ENCODE measurements at places on chromosomes 3 and 15.
A peak's percentile ranks its signal among the peaks of the same experiment; 100 is the strongest.

- peak; percentile 83 for DNase-seq
Observed at GRCh38 chr3:197749601-197750395, at the start of gene FYTTD1. TSS of gene FYTTD1 (plus strand) at chr3:197749883. CDS start at chr3:197749972, 89 bp downstream.

DNA sequence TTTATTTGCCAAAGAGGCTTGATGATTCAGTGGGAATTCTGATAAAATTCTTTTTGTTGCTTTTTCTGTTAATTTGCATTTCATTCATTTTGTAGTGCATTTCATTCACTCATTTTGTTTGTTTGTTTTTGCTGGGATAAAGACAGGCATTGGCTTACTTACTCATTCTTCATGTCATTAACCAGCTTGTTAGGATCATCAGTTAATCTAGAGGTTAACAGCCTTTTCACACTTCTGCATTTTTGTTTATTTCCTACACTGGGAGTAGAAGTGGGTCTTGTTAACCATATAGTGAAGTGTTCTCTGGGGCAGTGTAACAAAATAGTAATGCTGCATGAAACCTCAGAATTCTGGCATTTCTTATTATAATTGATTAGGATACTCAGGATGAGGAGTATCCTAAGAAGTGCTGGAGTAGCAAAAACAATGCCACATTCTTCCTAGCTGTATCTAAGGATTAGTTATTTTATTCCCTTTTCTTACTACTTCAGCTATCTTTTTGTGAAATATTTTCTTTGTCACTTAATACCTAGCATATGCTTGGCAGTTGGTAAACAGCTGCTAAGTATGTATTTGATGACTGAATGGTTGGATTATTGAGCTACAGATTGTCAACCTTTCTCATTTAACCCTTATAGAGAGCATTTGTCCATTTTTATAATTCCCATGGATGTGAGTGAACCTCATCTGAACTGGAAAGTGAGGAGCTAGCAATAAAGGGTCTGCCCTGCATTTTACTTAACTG is 135.7 kb upstream of the LRRFIP2 start:
- DNase-seq, result no peak

DNA sequence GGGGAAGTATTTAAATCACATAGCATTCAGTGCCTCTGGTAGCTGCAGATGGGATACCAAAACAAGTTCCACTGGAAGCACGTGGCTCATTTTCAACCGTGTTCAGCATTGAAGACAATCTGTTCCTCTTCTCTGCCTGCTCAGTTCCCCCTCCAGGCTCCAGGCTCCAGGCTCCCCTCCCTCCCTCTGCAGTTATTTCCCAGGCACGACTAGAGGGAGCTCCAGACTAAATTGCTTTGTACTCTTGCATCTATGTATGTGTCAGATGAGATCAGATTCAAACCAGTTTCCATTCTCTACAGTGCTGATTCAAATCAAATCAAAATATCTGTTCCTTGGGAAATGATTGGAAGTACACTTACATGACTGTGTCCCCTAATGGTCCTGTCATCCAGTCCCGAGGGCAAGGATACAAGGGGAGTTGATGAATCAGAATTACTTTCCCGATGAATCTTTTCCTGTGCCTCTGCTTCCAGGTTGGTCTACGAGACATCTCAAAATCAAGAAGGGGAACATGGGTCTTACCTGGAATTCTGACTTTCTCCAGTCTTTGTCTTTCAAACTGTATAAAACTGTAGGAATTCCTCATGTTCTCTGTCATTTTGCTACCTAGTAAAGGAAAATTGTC is 600.5 kb downstream of the EDEM1 start:
- no peak for DNase-seq

- DNase-seq, result no peak
Observed at GRCh38 chr3:61134532-61134931, 116.7 kb downstream of the FHIT start.

DNA sequence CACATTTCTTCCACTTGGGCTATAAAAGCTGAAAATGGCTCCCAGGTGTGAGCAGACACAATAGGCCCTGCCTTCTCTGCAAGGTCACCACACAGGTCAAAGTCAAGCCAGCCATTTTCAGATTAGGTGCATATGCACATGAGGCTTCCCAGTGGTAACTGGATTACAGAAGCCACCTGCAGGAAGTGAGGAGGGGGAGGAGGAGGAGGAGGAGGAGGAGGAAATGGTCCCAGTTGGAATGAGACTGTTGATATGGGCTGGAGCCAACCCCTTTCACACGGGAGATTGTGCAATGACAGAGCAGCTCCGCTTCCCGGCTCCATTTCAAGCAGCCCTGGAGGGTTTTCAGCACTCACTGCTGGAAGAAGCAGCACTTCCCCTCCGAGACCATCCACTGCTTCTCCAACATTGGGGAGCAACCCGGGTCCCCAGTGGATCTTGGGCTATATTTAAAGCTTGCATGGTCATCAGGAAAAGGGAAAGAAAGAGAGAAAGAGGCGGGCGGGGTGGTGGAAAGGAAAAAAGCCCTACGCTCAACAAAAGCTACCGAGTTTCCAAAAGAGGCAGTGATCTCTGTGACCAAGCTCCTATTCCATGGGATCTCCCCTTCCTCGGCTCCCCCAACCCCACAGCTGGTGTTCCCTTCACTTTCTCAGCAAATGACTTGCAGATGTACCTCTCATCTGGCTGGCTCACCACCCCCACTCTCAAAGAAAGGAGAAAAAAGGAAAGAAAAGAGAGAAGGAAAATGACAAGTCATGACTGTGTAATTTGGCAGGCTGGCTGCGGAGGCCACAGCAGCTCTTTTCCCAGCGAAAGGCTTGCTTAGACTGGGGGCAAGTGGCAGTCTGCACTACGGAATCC is 58.3 kb downstream of the LRIG1 start:
- DNase-seq, result no peak

DNA sequence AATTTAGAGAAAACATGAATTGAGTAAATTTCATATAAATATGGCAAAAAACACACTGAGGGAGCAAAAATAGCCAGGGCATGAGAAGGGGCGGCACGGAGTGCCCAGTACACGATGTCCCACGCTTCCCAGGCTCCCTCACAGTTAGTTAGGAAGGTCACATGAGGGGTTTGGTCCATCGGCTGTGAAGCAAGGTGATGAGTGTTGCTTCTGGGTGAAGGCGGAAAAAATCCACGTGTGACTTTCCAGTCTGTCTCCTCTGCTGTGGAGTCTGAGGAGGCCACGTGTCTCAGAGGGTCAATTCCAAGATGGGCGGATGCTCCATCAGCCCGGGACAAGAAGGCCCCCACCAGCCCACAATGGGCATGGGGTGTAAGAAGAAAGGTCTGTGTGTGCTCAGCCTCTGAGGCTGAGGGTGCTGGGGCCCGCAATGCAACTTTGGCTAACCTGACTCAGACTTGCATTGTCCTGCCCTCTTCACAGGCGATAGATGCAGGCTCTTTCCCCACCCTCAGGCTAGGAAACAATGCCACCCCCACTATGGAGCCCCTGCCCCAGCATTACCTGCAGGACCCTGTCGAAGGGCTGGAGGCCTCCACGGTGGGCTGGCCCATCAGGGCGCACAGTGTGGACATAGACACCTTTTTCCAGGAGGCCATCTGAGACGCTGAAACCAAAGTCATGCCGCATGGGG is 45.7 kb downstream of the GRIP2 start:
- no peak for DNase-seq

GRCh38 chr15:68518046-68518445 is 60.7 kb upstream of the CORO2B start:
- DNase-seq, result no peak

DNA sequence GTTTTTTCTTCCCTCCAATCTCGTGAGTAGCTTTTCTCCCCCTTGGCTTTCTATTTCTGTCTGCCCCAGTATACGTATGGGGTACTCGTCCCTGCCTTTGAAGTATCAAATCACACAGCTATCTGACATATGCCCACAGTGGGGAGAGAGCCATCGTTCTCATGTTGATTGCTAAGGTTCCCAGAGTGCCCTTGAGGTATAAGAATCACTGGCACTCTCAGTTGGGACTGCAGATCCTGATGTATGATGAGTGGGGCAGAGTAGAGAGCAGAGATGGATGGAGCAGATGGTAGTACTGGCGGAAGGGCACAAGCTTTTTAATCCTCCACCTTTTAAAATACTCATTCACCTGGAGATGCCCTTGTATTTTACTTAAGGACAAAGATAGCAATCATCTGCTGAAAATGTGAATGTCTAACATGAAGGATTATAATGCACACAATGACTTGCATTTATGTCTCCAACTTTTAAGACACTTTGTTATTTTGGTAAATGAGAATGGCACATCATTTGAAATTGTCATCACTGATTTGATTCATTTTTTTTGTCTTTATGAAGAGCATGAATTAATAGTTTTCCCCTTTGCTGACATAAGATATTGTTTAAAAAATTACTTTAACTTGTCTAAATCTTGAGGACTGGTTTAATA is 239.6 kb downstream of the NR1D2 start:
- no peak for DNase-seq

- DNase-seq, result no peak
Observed at GRCh38 chr3:54771050-54771449, 156.8 kb downstream of the LRTM1 start.

DNA sequence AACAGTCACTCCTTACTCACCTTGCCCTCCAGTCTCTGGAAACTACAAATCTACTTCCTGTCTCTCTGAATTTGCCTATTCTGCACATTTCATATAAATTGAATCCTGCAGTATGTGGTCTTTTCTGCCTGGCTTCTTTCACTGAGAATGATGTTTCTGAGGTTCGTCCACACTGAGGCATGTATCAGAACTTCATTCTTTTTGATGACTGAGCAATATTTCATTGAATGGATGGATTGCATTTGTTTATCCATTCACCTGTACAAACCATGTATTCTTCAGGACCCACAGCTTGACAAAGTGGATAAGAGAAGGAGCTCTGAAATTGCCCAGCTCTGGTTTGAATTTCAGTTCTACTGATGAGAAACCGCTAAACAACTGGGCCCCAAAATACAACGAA is 118.9 kb upstream of the ARRDC4 start:
- no peak for DNase-seq

DNA sequence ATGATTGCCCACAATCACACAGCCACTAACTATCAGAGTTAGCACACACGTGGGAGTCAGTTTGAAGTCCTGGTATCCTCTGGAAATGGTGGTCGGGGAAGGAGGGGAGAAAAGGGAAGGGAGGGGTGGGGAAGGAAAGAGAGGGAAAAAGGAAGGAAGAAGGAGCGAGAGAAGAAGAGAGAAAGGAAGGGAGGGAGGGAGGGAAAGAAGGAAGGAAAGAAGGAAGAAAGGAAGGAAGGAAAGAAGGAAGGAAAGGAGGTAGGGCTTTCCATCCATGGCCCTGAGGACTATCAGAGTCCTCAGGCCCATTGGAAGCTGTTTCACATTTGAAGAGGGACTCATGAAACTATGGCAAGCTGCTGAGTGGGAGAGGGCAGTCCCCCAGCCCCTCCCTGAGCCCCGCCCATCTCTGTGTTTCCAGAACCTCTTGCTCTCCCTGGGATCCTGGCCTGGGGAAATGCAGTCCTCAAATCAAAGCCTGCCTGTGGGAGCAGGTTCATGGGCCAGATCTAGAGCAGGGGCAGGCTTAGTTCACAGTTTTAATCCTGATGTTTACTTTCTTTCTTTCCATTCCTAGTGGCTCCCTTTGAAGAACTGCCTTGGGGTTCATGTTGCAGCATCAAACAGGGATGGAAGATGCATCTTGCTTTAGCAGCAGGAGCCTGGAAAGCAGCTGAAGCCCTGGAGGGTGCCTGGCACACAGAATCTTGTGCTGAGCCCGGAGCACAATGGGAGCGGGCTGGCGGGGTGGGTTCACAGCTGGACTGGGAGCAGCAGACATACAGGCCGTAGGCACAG is 66.1 kb upstream of the GLCE start:
- DNase-seq, result no peak

DNA sequence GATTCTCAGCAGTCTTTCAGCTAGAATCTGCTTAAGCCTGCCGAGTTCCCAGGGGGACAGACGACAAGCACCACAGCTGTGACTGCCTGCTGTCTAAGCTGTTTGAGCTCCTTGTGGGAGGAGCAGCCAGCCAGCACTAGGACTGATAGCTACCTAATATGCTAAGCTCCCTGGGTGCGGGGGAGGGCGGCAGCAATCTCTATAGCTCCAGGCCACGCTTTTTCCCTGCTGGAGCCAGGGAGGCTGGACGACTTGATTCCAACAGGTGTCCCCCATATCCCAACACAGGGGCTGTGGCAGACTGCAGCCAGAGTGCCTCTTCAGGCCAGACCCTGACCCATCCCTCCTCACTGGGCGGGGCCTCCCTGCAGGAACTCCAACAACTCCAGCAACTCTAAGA is 134.1 kb upstream of the ARPP21 start:
- DNase-seq, result no peak

DNA sequence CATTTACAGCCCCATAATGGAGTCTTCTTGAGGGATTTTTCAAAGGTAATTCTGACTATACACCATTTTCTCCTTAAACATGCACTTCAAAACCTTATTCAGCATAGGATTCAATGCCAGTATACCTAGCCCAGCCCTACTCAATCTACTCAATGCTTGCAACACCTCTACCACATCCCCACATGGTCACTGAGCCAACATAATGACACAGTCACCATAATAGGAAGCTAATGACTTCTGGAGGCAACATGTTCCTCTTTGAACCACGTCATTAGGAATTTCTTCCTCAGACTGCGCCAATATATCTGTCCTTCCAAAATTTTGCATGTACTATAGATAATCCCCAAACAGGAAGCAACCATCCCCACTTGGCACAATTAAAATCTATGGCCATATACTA is 153.9 kb upstream of the SETMAR start:
- DNase-seq, result no peak

- no peak for DNase-seq
Observed at GRCh38 chr3:104005815-104006214, 1360.9 kb upstream of the ALCAM start.

DNA sequence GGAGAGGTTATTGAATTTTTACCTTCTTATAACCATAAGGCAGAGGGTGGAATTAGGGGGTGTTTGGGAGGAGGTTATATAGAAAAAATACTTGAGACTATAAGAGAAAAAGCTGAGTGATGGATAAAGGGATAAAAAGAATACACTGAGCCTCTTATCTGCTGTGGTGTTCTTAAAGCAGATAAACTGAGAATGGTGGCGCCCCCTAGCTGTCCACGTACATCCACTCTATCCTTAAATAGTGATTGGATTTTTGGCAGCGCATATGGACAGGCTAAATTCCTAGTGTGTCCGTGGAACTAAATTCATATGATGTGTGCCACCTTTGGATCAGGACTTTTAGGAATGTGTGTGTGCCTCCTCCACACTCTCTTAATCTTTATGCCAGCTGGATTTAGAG is 121.1 kb downstream of the OXSM start:
- peak; percentile 5 for DNase-seq

DNA sequence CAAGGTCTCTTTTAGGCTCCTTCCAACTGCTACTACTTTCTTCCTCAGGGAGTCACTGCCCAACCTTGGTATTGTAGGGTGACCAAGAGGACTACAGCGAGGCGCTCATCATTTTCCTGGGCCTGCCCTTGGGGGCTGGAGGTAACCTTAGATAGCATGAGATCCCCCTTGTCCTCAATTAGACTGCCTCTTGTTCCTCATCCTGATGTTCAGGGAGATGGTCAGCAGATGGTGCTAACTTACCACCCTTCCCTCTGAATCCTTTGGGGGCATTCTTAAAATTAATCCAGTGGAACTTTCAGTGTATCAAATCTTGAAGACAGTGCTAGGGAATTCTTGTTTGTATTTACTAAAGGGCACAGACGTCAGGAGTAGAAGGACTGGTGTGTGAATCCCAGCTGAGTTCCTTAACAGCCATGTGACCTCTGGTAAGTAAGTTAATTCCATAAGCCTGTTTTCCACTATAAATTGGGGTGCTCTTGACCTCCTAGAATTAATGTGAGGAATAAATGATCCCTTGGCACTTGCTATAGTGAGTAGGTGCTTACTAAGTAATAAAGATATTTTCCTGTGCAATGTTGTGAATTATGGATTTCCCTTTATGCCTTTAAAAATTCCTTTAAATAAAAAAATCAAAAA is 4.1 kb upstream of the CLPX start:
- no peak for DNase-seq

Data from stimulated activated naive CD4-positive, alpha-beta T cell treated with Interleukin-2 at 50 U/mL for 16 hours (primary cell).